ENCODE measurements at places on chromosomes 12 and 14.

GRCh38 chr14:25252793-25253192 is 202.8 kb upstream of the STXBP6 start:
- no peak for DNase-seq

GRCh38 chr14:102000902-102001301 is 36.5 kb downstream of the DYNC1H1 start:
- DNase-seq = no peak

DNA sequence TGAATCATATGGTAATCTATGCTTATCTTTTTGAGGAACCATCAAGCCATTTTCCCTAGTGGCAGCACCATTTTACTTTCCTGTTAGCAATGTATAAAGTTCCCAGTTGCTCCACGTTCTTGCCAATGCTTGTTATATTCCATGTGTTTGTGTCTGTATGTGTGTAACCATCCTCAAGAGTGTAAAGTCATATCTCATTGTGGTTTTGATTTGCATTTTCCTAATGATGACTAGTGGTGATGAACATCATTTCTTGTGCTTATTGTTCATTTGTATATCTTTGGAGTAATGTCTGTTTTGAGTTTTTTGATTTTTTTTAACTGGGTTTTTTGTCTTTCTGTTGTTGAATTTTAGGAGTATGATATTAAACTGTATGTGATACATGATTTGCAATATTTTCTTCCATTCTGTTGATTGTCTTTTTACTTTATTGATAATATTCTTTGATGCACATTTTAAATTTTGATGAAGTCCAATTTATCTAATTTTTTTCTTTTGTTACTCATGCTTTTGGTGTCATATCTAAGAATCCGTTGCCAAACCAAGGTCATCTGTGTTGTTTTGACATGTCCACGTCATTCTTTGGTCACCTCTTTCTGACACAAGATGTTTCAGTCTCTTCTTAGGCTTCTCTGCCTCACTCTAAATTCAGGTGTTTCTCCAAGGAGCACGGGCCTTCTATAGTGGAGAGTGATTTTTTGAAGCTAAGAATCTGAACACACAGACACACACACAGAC is 36.1 kb downstream of the PPHLN1 start:
- no peak for DNase-seq

DNA sequence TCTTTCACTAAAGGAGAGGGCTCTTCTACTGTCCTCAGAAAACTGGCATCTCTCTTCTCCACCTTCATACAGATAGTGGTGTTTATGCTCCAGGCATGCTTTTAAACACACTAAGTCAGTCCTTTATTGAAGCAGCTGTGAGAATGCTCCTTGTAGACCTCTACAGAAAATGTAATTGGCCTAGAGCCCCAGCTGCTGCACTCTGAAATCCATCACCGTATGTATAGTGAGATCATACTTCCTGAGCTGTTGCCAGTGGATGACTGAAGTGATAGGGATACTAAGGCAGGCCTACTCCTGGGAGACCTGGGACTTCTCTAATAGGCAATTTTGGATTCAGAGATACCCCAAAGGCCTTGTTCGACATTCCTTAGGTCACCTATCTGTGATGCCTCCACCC is 535.4 kb downstream of the RPS29 start:
- no peak for DNase-seq

DNA sequence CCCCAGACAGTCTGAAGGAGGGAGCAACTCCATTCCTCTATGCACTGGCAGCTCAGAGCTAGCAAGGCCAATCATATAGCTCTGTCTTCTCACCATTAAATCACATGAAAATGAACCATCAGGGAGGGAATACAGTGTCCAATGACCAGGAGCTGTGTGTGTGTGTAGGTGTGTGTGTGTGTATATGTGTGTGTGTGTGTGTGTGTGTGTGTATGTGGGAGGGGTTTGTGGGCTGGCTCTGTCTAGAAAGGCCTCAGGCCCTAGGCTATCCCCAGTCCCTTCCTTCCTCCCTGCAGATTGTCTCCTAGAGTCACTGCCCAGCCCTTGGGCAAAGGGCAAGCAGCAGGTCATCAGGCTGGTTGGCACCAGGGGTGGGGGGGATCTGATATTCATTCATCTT is 5.7 kb upstream of the SUSD6 start:
- no peak for DNase-seq

DNA sequence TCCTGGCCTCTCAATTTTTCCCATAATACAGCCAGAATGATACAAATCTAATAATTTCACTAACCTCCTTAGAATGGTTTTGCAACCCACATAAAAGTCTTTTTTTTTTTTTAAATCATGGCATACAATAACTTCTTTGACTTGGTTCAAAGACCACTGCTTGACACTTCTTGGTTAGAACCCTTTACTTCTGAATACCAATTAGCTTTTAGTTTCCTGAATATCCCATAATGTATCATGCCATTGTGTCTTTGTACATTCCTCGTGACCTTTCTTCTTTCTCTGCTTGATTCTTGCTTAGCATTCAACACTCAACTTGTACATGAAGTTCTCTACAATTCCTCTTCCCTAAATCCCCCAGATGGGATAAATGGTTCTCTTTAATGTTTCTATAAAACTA is 19.3 kb downstream of the KLHL28 start:
- DNase-seq = no peak

- DNase-seq = peak; percentile 74
Observed at GRCh38 chr14:90235179-90235976, 21.0 kb upstream of the PSMC1 start.

DNA sequence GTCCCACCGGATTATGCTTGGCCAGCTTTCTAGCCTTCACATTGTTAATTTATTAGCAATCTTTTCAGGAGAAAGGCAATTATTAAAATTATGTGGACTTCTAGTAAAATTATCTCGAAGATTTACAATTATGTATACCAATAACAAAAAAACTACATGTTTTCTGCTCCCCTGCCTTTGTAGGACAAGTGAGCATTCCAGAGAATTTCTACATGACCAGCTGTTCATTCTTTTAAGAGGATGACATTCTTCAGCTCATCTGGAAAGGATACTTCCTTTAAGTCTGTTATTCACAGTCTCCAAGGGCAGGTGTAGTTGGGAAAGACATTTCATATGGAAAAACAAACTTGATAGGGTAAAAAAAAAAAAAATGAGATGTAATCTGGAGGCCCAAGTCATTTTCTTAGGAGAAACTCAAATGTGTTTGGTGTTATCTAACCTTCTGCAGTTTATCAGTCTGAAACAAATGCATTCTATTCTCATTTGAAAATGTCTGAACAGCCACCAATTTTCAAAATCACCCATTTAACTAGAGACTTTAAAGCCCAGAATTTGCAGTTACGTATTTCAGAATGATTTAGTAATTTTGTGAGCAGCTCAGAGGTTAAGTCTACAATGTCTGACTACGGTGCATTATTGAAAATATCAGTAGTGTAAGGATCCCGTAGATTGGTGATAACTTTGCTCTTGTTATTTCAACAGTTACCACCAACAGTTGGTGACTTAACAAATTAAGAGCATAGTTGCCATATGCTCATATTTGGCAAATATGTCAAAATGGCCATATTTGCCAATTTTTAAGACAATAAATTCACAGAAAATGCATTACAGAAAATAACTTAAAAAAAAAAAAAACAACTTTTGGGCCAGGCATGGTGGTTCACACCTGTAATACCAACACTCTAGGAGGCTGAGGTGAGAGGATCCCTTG is 1.8 kb upstream of the PHLDA1 start:
- DNase-seq = no peak

GRCh38 chr12:32895688-32896431 is 717 bp downstream of the PKP2 start:
- no peak for DNase-seq

DNA sequence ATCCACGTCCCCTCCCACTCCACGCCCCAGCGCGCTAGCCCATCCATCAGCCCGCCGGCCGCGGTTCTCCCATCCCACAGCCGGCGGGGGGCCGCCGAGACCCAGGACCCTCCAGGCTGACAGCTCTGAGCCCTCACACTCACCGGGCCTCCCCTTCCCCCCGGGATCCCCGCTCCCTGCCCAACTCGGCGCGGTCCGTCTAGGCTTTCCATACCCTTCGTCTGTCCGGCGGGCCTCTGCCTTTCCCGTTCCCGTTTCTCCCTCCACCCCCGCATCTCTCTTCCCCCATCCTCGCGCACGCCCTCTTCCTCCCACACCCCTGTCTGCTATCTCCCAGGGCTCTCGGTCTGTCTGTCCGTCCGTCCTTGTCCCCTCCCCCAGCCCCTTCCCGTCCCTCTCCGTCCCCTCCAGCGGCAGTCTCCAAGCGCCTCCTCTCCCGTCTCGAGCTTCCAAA is 726 bp downstream of the ZFHX2 start:
- DNase-seq = peak; percentile 10

DNA sequence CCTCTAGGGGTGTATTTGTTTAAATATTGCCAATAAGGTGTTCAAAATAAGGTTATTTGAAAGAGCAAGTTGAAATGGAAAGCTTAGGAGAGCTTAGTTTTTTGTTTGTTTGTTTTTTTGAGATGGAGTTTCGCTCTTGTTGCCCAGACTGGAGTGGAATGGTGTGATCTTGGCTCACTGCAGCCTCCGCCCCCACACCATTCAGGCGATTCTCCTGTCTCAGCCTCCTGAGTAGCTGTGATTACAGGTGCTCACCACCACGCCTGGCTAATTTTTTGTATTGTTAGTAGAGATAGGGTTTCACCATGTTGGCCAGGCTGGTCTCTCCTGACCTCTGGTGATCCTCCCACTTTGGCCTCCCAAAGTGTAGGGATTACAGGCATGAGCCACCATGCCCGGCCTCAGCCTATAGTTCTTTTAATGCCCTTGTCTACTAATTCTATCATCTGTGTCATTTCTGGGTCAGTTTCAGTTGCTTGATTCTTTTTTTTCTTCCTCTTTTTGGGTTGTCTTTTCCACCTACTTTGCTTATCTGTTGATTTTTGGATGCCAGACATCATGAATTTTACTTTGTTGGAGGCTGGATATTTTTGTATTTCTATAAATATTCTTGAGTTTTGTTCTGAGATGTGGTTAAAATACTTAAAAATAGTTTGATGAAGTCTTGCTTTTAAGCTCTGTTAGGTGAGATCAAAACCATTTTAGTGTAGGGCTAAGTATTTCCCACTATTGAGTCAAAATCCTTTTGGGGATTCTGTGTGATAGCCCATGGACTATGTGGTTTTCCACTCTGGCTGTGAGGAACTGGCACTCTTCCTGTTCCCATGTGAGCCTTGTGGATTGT is 18.7 kb downstream of the RCOR1 start:
- no peak for DNase-seq

DNA sequence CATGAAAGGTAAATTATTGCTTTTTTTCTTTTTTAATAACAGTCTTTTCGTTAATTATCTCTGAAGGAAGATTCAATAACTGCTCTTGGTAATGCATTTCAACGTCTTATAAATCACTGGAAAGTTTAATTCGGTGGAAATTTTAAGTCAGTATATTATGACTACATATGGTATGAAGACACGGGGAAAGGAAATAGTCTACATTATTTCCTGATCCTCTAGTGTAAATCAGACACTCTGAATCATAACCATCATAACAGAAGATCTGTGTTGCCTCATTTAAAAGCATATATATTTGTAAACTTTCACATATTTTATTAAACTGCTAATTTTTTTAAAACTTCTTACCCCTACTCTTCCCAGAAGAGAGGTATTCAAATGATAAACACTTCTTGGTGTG is 53.7 kb downstream of the EFCAB11 start:
- DNase-seq = no peak

- no peak for DNase-seq
Observed at GRCh38 chr12:76909290-76909689, 30.5 kb upstream of the CSRP2 start.

DNA sequence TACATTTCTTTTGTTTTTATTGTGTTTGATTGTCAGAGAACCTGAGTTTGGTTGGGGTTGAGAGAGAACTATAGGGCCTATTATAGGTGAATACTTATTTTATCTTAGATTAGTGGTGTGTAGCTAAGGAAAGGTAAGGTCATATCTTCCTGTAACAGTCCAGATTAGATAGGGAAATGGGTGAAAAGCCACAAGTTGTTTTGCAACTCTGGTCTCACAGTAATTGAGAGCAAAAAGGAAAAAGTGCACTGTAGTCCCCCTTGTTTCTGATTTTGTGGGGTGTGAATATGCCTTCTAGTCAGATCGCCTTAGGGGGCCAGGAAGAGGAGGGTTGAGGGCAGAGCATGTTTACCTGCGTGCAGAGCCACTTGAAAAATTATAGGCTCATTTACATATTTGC is 8.9 kb downstream of the MSRB3 start:
- DNase-seq = no peak

DNA sequence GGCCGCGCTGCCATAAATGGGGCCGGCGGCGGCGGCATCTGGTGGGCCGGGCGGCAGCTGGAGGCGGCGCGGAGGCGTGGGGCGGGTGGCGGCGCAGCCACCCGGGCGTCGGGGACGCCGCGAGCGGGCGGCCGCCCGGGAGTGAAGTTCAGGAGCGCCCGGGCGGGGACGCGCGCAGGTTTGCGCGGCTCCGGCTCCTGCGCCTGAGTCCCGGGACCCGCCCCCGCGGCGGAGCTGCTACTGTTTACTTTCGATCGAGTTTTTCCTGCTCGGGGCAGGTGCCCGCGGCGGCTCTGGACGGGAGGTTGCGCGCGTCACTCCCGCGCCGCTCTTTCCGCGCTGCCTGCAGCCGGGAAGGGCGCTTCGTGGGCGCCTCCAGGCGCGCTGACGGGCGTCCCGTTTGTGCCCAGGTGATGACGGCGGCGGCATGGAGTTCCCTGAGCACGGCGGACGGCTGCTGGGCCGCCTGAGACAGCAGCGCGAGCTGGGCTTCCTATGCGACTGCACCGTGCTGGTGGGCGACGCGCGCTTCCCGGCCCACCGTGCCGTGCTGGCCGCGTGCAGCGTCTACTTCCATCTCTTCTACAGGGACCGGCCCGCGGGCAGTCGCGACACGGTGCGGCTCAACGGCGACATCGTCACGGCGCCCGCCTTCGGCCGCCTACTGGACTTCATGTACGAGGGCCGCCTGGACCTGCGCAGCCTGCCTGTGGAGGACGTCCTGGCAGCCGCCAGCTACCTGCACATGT is at the start of gene ZBTB42:
Gene ZBTB42 (plus strand): TSS at position 331 of the 749 bp plus-strand sequence. CDS start 97 bp downstream, at position 428.
- DNase-seq = peak; percentile 69

DNA sequence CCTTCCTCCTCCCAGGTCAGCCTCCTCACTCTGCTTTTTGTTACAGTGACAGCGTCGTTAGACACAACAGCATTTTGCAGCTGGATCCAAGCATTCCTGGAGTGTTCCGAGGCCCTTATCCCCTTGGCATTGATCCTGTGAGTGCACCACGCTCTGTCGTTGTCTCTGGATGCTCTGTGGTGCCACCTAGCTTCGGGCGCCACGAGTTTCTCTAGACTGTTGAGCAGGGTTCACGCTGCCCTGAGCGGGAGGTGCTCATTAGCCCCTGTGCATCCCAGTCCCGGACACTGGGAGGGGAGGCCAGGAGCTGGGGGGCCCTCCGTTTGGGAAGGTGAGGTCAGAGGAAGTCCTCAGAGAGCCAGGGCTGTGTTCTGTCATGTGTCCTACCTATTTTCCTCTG is 17.3 kb upstream of the DNAH10 start:
- DNase-seq = no peak

Data from activated CD4-positive, alpha-beta T cell treated with anti-CD3 and anti-CD28 coated beads, Interleukin-2, Interleukin-6, amounts not matched to agents 100 ng/mL and 50 ng/mL, durations not matched to agents 16 hours and 8 hours (primary cell).